ENCODE measurements at places on chromosomes 16 and 17.

GRCh38 chr16:65522412-65522811 is 400.5 kb upstream of the CDH11 start:
- no peak for DNase-seq

DNA sequence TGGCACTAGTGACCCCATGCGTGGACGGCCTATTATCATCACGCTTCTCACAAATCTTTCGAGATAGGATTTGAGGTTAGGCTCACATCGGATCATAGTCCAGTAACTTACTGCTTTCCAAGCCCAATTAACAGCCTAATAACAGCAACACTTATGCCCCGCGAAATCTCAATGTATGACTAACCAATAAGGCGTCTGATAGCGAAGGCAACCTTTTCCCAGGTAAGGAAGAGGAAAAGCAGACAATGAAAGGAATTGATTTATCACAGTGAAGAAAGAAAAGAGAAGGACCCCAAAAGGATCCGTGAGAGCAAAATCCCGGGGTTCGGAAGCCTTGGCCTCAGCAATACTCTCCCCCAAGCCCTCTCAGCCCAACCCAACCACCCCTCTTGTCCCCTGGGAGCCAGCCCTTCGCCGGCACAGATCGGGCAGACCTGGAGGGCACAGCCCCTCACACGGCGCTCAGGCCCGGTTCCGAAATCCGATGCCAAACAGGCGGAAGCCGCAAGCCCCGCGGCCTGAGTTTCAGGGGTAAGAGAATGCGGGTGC is 534 bp downstream of the GPATCH8 start:
- DNase-seq: no peak

DNA sequence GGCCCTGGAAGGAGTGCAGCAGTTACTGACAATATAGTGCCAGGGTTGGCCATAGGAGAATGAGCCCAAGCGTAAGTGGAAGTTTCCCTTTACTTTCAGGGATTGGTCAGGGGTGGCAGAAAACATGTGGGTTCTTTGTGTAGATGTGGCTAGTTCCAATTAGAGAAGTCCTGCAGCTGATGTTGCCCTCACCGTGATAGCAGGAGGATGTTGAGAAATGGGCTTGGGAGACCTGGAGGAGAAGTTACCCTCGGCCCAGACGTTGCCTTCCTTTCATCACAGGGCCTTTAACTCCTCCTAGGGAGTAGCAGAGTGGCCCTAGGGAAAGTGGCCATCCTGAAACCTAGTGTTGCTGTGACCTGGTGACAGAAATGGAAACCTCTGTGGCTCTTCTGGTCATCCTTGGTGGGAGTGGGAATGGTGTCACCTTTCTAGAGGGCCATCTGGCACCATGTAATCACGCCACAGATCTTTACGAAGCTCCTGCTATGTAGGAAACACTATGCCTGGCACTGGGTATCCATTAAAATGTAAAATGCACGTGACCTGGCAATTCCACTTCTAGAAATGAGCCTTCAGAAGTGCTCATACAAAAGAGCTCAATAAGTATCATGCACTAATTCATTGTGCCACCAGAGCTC is 6.7 kb downstream of the TMEM92 start:
- DNase-seq: no peak

GRCh38 chr16:68973611-68974120 is 130.3 kb downstream of the TANGO6 start:
- no peak for DNase-seq

GRCh38 chr16:15757630-15758251 is 99.1 kb downstream of the MYH11 start:
- DNase-seq: no peak

DNA sequence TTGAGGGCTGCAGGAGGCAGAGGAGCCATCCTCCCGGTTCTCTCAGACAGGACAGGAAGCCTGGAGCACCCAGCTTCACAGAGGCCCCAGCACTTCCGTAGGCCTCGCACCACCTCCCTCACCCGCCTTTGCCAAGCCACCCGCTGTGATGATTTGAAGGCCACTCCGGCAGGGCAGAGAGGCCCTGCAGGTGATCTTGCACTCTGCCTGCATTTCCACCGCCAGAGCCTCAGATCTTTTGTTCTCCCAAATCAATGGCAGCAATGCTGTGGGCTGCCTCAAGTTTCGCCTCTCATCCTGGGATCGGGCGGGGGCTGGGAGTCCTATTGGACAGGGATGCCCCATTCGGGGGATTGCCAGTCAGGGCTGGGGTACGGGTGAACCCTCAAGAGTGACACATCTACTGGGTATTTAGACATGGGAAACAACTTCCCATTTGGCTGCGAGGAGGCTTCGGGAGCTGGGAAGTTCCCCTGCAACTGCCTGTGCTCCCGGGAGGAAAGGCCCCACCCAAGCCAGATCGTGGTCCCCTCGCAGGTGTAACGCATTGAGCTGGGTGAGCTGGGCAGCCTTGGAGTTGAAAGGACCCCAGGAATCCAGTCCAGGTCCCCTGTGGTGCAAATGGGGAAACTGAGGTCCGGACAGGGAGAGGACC is 34.8 kb upstream of the PEMT start:
- DNase-seq: no peak
